NCI-H1092 (cell line): ENCODE measurements at places on chromosomes 16 and 17.

DNA sequence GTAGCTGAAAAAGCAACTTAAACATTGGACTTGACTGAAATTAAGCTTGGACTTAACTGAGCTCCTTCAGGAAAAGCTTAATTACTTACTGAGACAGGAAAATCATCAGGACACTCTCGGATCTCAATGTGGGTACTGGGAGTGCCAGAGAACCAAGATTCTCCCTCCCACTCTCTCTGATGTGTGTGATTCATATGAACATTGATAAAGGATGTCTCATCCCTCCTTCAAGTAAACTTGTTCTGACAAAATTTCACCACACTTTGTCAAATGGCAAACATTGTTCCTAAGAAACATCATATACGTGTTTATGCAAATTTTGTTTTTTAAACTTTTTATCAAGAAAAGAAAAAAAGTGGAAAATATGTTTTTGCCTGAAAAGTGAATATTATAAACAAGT, 4.1 kb upstream of the SLFN5 start:
- no peak for DNase-seq

DNA sequence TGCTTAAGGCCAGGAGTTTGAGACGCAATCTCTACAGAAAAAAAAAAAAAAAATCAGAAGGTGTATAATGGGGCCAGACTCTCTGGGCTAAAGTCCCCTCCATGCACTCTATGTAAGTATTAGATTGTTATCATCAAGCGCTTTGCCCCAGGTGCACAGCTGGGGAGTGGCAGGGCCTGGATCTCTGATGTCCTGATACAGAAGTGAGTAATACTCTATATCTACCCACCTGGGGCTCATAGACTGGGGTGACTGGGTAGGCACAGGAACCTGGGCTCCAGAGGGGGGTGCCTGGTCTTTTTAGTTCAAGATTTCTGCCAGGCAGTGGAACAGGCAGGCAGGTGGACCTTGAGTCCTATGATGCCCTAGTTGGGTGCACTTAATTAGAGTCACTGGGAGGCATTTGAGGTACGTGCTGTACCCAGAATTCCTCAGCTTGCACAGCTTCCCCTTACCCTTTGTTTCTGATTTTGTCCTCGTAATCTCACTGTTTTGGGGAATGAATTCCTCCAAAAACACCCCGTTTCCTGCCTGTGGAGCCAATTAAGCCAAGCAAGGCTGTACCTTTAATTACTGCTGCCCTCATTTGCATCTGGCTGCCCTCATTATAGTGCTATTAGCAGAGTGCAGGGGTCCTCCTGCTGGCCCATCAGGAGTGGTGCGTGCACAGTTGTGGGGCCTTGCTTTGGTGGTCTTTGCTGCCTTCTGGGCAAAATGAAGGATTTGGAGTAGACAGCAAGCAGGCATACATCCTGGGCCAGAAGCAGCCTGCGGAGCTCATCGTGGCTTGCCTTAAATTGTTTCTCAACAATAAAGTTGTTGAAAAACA, 239.0 kb downstream of the SNX29 start:
- no peak for DNase-seq

GRCh38 chr17:9842057-9842758, 16.5 kb downstream of the GLP2R start:
- DNase-seq: no peak

- DNase-seq: no peak
Measured at GRCh38 chr16:71711789-71712188, 12.7 kb downstream of the PHLPP2 start.

- DNase-seq: no peak
Measured at GRCh38 chr17:56661906-56662305, 68.4 kb downstream of the NOG start.

DNA sequence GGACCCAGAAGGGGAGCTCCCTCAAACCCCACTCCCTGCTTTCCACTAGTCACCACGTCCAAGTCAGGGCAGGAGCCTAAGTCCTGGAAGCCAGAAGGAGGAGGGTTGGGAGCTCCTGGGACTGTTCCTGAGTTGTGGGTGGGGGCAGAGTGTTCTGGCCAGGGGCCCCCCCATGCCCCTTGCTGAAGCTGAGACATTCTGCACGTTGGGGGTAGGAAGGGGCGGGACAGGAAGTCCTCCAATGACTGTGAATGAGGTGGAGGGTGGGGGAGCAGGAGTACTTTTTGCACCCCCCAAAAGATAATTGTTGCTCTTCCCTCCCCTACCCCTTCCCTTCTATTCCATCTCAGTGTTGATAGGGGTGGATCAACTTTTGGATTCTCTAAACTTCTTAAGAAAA, 21.4 kb upstream of the C17orf113 start:
- no peak for DNase-seq

DNA sequence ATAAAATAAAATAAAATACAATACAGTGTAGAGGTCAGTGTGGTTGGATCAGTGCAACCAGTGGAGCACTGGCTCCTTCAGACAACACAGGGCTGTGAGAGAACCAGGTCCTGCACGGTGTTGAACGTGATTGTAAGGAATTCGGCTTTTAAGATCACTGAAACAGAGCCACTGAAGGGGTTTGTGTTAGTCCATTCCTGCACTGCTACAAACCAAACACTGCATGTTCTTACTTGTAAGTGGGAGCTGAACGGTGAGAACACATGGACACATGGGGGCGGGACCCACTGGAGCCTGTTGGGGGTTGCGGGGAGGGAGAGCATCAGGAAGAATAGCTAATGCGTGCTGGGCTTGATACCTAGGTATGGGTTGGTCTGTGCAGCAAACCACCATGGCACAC, 193.2 kb upstream of the AXIN2 start:
- DNase-seq: no peak

DNA sequence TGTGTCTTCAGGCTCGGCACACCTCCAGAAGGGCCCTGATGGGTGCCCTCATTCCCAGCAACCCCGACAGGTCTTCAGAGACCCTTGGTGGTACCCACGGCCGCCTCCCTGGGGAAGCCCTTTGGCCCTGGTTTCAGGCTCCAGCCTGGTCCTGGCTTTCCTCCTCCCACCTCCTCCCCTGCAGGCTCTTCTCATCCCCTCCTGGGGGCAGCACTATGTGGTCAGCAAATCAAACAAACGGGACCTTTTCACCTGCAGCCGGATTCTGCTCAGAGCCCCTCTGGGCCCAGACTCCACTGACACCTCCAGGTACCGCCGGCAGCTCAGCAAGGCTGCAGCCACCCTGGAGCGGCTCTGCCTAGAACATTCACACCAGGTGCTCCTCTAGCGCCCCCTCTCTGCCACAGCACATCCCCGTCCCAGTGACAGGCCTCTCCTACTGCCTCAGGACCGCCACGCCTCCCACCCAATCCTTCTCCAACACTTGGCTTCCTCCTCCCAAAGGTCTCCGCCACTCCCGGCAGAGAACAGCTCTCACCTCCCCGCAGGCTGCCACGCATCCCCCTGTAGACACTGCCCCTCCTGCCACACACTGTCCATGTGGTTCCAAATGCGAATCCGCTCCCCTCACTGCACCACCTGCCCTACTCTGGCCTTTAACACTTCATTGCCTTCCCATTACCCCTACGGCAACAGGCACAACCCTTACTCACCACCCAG, 12.0 kb downstream of the CORO7 start:
- no peak for DNase-seq

GRCh38 chr16:30004811-30005242, 6.0 kb downstream of the DOC2A start:
- DNase-seq: no peak

DNA sequence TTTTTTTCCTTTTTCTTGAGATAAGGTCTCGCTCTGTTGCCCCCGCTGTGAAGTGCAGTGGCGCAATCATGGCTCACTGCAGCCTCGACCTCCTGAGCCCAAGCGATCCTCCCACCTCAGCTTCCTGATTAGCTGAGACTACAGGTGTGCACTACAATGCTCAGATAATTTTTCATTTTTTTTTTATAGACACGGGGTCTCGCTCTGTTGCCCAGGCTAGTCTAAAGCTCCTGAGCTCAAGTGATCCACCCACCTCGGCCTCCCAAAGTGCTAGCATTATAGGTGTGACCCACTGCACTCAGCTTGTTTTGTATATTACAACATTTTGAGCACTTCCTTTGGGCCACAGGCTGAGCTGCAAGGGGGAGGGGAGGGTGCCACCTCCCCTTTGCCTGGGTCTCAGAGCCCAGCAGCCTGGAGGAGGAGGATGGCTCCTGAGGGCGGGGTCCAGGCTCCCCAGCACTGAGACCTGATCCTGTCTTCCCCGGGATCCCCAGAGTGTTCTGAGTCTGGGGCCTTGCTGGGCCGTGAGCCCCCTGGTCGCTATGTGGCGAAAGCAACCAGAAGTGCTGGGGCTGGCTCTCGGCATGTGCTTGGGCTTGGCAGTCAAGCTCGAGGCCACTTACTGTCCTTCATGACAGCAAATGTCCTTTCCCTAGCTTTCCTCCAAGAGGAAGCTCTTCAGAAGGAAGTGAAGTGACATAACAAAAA, 8.1 kb downstream of the DEF8 start:
- DNase-seq: no peak

- no peak for DNase-seq
Measured at GRCh38 chr16:65663774-65664173, 541.9 kb upstream of the CDH11 start.

- no peak for DNase-seq
Measured at GRCh38 chr16:73092236-73092781, 44.4 kb upstream of the ZFHX3 start.

- DNase-seq: no peak
Measured at GRCh38 chr16:87812200-87812656, 46.4 kb upstream of the KLHDC4 start.

GRCh38 chr17:70420861-70421445, 251.6 kb downstream of the KCNJ2 start:
- no peak for DNase-seq

GRCh38 chr17:2336852-2337543, at the start of gene SGSM2:
Gene SGSM2 (plus strand): TSS chr17:2337501. CDS start chr17:2337689, 188 bp downstream.
- peak; percentile 71 for DNase-seq

DNA sequence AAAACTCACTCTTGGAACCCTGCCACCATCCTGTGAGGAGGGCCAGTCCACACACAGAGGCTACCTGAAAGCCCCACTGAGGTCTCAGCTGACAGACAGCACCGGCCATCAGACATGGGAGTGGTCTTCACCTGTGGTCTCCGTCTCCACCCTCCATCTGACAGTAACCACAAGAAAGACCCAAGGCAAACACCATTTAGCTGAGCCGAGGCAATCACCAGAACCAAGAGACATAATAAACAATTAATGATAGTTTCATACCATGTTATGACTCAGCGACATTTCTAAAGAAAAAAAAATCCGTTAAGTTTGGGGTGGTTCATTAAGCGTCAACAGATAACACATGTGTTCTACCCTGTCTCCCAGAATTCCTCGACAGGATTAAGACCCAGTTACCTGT, 6.1 kb upstream of the EVPLL start:
- no peak for DNase-seq

DNA sequence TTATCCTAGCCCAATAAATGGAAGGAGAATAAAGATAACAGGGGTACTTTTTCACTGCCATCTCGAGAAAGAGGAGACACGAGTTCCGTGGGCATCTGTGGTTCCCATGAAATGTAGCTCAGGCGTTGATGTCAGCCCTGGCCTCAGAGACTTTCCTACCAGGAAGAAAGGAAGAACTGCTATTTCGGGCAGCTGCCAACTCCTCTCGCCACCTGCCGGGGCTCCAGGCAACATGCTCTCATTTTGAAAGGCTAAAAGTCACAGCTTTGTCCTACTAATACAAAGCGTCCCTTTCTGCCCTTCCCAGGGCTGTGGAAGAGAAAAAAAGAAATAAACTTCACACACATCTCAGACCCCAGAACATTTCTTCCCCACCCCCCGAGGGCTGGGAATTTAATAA, 65.8 kb downstream of the DHRS7C start:
- no peak for DNase-seq

DNA sequence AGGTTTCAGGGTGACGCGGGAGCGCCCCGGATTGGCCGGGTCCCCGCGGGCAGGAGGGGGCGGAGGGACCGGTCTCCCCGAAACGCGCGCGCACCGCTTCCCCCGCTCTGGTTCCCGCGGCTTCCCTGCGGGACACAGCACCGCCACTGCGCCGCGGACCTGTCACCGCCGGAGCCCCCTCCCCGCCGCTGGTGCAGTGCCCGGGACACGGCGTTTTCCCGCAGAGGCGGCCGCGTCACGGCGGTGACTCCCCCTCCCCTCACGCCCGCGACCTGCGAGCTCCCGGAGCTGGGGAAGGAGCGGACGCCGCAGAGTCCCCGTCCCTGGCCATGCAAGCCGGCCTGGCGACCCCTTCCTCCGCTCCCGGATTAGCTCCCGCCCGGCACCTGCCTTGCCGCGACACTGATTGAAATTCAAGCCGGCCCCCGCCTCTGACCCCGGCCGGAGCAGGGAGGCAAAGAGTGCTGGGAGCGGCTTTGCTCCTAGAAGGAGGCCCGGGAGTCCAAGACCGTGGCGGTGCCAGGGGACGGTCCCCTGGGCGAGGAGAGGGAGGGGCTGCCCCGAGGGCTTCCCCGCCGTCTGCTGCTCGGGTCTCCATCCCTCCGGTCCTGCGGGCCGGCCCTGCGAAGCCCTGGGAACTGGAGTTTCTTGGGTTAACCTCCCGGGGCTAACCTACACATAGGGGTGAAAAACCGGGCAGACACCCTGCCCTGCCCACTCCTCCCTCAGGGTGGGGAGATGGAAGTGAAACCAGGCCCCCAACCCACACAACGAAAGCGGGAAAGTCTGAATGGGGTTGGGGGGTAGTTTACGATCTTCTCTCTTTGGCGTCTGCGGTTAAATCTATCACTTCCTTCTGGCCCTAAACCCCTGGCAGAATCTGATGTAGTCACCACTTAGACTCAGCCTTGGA, 1.0 kb downstream of the RHBDL3 start:
- no peak for DNase-seq

DNA sequence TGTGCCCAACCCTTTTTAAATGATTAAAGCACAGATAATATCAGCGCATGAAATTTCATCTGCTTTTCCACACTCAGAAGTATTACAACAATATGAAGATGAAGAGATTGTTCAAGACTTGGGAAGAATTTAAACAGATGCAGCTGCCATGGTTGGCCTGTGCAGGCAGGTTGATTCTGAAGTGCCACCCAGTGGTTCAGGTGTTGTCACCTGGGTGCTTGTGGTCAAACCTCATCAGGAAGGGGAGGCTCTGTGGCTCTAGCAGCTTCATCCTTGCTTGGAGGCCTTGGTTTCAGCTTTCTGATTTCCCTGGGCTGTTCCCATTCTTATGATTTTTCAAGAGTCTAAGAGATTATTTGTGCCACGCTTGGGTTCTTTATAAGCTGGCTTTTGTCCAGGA, 22.2 kb upstream of the CLEC18C start:
- DNase-seq: no peak

DNA sequence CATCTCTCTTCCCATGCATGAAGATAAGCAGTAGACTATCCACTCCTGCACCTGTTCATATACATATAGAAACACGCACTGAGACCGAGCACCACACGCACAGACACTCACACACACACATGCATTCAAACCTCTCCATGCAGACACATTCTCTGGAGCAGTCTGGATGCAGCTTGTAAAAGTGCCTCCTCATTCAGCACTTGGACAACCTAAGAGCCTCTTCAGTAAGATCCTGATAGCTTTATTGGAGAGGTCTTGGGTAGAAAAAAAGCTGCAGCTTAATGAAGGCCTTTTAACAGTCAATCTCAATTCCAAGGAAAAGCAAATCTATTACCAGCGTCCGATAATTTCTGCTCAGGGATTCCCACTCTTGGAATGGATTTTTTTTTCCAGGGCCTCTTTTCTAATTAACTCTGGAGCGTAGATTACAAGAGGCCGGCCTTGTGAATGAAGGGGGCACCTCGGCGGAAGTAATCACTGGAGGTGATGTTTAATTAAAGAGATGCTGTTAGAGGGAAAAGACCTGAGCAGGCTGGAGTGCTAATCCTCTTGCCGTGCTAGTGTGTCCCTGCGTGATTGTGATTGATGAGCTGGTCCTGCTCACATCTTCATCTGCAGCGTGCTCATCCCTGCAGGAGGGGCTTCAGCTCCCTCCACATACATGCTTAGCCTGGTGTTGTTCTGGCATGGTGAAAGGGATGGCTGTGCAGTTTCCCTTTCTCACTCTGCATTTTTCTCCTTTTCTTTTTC, 155.1 kb downstream of the RBFOX1 start:
- no peak for DNase-seq
